ENCODE measurements at places on chromosomes 1 and 21.

- peak; percentile 4 for DNase-seq
Observed at GRCh38 chr1:173269490-173270230, 62.5 kb upstream of the TNFSF4 start.

DNA sequence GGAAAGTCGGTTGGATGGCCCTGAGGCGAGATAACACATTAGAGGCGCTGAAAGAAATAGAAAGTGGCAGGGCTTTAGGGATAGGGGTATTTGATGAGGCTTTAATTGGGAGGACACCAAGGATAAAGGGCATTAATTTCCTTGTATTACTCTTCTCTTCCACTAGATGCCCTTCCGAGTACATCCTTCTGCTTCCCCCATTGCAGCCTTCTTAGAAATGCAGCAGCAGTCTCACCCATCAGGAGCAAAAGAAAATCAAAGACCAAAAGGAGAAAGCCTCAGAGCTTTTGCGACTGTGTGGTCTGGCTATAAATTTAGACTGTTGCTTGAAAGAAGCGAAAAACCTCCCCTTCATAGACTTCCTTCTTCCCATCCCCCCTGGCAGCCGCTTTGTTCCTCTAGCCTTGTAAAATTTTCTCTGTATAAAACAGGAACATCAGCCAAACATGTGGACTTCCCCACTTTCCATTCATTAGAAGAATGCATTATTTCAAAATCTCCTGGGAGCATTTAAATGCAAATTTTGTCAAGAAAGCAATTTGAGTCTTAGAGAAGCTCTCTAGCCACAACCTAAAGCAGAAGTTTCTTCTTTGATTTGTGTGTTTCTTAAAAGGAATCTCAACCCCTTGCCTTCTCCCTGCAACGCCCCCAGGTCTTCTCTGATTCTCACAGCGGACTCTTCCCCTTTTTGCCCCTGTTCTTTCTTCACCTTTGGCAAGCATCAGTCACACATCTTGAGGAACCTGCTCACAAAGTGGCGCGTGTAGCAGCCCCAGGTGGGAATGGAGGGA lies 76.6 kb downstream of the NDUFS5 start:
- DNase-seq, result peak; percentile 78

GRCh38 chr1:64956010-64956640 lies 10.2 kb downstream of the JAK1 start:
- DNase-seq, result no peak

- DNase-seq, result peak; percentile 52
Observed at GRCh38 chr1:108050911-108051629, 86.1 kb upstream of the VAV3 start.

- DNase-seq, result no peak
Observed at GRCh38 chr1:206839006-206839560, 26.3 kb upstream of the IL20 start.

GRCh38 chr21:43321111-43321510 lies 105.8 kb downstream of the SIK1 start:
- DNase-seq, result no peak

DNA sequence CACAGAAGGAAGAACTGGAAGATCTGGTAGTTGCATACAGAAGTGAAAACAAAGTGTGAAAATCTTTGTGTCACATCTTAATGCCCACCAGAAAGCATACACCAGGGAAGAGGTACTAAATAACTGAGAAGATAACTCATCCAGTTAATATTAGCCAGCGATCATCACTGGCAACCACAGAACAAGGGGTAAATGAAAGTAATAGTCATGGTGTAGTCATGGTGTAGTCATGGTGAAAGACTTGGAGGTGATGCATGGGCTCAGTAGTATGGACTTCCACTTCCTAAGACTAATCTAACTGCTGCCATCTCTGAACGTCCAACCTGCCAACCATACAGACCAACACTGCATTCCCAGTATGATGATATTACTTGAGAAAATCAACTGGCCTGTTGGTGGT lies 481.2 kb upstream of the NR5A2 start:
- DNase-seq, result no peak

Measured in lung microvascular endothelial cell (primary cell).